ENCODE measurements at places on chromosomes 6 and 20.

GRCh38 chr20:3563548-3564177 is 92.8 kb downstream of the ATRN start:
- DNase-seq: peak; percentile 76
- H3K4me1 ChIP-seq: peaks cover 17% of the 10 kb centered on the region
- H3K27me3 ChIP-seq: no peaks in the 10 kb centered on the region
- no peaks in the 10 kb centered on the region for H3K36me3 ChIP-seq
- H3K4me3 ChIP-seq: no peak overlapping the region

DNA sequence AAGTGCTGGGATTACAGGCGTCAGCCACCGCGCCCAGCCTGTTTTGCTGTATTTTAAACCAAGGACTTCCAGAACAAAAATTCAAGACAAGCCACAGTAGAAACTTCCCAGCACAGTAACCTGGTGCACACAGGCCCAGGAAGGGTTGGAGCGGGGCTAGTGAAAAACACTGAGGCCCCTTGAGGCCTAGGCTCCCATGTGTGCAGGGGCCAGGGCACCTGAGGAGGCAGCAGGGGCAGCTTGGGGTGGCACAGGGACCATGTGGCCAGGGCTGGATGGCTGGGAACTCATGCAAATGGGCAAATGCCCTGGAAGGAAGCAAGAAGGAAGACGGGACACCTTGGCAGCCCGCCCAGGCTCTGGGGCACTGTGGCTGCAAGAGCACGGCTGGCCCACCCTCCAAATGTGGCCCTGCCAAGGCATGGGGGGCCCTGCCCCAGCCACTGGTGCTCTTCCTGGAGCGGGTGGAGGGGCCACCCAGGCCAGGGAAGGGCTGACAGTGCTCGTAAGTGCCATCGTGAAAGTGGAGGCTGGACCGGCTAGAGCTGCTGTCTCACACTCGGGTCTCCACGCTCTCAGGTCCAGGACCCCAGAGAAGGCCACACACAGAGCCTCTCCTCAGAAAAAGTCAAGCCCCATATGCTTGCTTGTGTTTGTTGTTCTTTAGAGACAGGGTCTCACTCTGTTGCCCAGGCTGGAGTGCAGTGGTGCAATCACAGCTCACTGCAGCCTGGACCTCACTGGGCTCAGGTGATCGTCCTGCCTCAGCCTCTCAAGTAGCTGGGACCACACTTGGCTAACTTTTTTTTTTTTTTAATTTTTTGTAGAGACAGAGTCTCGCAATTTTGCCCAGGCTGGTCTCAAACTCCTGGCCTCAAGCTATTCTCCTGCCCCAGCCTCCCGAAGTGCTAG is 10.3 kb downstream of the SLC2A4RG start:
- no peaks in the 10 kb centered on the region for H3K4me1 ChIP-seq
- no peak overlapping the region for H3K4me3 ChIP-seq
- no peaks in the 10 kb centered on the region for H3K27me3 ChIP-seq
- no peaks in the 10 kb centered on the region for H3K36me3 ChIP-seq

DNA sequence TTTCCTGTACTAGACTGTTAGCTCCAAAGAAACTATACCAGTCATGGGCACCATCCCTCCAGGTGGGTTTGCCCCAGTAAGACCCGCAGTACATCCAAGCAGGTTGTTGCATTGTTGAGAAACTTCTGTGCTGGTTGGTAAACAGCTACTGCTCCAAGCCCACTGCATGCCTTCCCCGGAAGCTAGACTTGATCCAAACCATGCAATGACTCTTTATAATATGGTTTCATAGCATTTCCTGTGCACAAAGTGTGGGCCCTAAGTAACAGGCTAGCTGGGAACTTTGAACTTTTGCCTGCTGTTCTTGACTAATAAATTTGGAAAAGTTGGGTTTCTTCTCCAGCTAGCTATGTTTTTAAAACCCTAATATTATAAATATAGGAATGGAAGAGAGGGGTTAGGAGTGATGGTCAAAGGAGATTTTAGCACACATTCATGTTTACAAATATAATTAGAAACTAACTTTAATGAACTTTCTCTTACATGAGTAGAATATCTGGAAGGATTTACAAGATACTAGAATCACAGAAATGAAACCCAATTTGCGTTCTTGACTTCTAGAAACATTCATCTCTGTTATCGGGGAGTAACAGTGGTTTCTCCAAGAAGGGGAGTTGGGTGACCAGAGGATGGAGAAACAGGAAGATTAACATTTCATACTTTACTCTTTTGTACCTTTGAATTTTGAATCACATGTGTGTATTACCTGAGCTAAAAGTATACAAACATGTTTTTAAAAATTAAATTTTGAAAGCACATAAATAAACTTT is 51.7 kb downstream of the GFOD1 start:
- no peaks in the 10 kb centered on the region for H3K27me3 ChIP-seq
- H3K4me1 ChIP-seq: peaks cover 4% of the 10 kb centered on the region
- H3K4me3 ChIP-seq: no peak overlapping the region
- no peak overlapping the region for H3K27ac ChIP-seq
- H3K36me3 ChIP-seq: no peaks in the 10 kb centered on the region

DNA sequence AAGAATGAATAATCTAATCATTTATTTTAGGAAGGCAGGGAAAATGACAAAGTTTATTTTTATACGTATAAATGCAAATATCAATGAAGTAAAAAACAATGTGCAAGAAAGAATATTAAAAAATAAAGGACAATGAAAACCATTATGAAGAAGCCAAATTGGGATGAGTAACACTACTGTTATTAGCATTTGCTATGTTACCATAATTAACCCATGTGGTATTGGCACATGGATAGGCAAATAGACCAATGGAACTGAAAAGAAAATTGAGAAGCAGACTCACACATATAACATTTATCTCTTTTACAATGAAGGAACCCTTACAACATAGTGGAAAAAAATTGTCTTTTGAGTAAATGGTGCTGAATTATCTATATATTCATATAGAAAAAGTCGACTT is 214.6 kb downstream of the CLVS2 start:
- no peak for DNase-seq
- H3K27ac ChIP-seq: no peak overlapping the region
- H3K4me1 ChIP-seq: no peaks in the 10 kb centered on the region
- no peaks in the 10 kb centered on the region for H3K36me3 ChIP-seq

DNA sequence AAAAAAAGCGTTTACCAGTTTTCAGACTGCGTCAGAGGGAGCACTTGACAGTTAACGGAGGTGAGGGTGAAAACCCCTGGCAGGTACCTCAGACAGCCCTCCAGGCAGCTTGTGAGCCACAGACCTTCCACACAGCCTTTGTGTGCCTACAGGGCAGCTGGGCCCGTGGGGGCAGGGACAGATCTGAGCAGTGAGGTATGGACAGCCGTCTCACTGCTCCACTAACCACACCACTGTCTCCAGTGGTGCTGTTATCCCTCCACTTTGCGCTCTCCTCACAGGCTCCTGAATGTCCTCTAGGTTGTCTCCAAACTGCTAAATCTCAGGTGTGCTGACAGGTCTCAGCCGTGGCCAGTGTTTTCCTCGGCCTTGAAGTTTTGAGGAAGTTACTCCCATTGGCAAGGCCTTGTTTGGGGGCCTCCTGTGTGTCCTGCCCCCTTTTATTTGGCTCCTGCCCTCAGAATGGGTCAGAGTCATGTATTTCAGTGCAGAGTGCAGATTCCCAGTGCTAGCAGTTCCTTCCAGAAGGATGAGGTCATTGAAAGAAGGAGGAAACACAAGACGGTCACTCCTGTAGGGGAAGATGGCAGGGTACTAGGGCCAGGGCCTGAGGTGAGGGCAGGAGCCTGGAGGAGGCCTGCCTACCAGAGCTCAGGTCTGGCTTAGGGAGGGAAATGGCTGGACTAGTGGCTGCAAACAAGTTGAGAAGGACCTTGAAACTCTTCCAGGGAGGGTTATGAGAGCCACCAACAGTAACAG is 11.8 kb downstream of the GFRA4 start:
- H3K4me3 ChIP-seq: no peak overlapping the region
- no peaks in the 10 kb centered on the region for H3K27me3 ChIP-seq
- H3K27ac ChIP-seq: no peak overlapping the region
- no peaks in the 10 kb centered on the region for H3K36me3 ChIP-seq

GRCh38 chr6:25866011-25866410 is 8.0 kb downstream of the SLC17A3 start:
- no peak for DNase-seq
- H3K36me3 ChIP-seq: no peaks in the 10 kb centered on the region
- peaks cover 4% of the 10 kb centered on the region for H3K27me3 ChIP-seq
- H3K4me3 ChIP-seq: no peak overlapping the region
- no peak overlapping the region for H3K27ac ChIP-seq

- H3K36me3 ChIP-seq: no peaks in the 10 kb centered on the region
- peaks cover 18% of the 10 kb centered on the region for H3K4me1 ChIP-seq
- no peaks in the 10 kb centered on the region for H3K27me3 ChIP-seq
- 0 out of 2 replicates have a peak overlapping the region, but pooled peaks have one; percentile 14 for H3K4me3 ChIP-seq
- peak overlapping the region; percentile 54 for H3K27ac ChIP-seq
- peak; percentile 90 for DNase-seq
Measured at GRCh38 chr20:16580147-16580546, 6.9 kb upstream of the KIF16B start.
